Epithelial cell of proximal tubule (primary cell): ENCODE measurements at places on chromosomes 16 and 17. TPM values are rescaled to one million over a fixed set of nuclear protein-coding genes. Genes with fewer than 3 reads are reported as not detected.

Gene TP53TG3
- not detected in 2 replicates for total RNA-seq

DNA sequence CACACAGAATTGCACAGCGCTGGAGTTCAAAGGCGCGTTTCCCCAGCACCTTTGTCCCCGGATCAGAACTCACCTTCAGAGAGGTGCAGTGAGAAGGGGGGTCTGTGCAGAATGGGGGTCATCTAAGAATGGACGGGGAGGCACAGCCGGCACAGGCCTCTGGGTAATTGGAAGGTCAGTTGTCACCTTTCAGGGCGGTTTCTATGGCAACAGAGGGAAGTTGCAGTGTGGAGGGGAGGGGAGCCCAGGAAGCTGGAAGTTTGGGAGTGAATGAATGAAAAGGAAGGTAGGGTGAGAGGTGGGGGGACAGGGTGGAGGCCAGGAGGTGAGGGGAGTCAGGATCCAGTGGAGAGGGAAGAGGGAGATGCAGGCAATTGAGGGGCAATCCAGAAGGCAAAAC, 12.4 kb upstream of the KCNG4 start:
- no peak for DNase-seq

GRCh38 chr17:49482144-49482817, 12.8 kb upstream of the NGFR start:
- no peak for DNase-seq

Gene PYY
- total RNA-seq = not detected in 2 replicates

DNA sequence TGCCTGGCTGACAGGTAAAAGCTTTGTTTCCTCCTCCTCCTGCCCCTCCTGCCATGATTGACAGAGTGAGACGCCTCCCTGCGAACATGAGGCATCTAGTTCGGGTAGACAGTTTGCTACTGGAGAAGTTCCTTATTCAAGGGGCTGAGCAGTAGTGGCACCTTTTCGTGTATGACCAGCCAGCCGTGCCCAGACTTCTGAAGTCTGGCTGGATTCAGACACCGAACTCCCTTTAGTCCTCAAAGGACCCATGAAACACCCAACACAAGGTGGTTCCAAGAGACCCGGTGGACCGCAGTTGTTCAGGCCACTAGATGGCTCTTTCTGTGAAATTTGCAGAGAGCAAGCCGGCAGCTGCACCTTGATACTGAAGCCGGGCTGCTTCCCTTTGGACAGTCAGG, 192.8 kb downstream of the XYLT1 start:
- DNase-seq = no peak

Gene NRN1L
- 0.46 TPM in 1 of 2 replicates, not detected in the other for total RNA-seq

DNA sequence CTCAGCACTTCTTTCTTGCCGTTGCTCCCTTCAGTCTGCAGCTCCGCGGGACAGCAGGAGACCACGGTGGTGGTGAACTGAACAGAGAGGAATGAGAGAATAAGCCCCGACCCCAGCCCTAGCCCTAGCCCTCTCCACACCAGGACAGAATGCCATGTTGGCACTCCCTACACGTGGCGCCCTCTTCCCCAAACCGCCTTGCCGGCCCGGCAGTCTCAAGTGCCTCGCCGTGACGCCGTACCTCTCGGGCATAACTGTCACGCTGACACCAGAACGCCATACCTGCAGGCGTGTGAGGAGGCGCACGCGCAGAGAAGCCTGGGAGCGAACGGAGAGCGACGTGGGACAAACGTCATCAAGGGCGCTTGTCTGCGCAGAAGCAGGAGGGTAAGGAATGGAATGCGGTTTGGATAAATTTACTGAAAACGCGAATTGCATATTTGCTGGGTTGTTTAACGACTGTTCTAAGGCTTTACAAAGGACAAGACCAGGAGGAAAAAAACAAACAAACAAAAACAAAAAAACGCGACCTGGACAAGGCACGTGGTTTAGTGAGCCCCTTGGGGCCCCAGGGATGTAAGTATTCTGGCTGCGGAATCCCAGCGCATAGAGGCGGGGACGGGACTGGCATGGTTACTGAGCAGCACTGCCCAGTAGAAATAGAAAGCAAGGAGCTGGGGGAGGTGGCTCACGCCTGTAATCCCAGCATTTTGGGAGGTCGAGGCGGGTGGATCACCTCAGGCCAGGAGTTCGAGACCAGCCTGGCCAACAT, at the start of gene AARSD1:
Gene AARSD1, minus strand, starts transcription at position 294 of the 772 bp plus-strand sequence. Its CDS starts 14 bp downstream, at position 280.
- DNase-seq = peak; percentile 80

DNA sequence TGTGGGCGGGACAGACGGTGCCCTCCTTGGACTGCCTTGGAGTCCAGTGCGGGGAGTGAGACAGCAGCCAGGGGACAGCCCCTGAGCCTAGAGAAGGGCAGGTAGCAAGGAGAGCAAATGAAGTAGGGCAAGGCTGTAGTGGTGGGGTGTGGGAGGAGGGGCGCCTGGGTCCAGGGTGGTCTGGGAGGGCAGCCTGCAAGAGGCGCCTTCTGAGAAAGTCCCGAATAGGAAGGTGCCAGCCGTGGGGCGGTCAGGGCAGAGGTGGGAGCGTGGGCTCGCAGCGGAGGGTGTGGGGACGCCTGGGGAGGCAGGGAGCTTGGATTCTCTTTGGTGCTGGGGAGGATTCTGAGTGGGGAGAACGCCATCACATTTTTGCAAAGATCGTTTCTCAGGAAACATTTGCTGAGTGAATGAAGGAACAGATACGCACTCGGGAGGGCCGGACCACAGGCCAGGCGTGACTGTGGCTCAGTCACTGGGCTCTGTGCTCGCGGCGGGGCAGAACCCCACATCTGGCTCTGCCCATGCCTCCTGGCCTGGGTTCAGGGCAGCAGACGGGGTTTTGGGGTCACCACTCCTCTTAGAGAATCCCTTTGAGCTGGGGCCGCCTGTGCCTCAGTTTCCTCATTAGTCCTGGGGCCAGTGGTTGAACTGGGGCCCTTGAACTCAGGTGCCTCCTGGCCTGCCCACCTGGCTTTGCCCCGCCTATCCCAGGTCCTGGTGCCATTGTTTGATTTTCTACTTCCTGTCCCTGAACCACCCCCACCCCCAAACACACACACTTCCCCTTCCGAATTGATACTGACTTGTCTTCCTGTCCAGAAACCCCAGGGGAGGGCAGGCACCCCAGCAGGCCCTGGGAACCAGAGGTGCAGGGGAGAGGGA, 4.2 kb downstream of the SNN start:
- no peak for DNase-seq

Gene TBC1D3G
- total RNA-seq = not detected in 2 replicates

DNA sequence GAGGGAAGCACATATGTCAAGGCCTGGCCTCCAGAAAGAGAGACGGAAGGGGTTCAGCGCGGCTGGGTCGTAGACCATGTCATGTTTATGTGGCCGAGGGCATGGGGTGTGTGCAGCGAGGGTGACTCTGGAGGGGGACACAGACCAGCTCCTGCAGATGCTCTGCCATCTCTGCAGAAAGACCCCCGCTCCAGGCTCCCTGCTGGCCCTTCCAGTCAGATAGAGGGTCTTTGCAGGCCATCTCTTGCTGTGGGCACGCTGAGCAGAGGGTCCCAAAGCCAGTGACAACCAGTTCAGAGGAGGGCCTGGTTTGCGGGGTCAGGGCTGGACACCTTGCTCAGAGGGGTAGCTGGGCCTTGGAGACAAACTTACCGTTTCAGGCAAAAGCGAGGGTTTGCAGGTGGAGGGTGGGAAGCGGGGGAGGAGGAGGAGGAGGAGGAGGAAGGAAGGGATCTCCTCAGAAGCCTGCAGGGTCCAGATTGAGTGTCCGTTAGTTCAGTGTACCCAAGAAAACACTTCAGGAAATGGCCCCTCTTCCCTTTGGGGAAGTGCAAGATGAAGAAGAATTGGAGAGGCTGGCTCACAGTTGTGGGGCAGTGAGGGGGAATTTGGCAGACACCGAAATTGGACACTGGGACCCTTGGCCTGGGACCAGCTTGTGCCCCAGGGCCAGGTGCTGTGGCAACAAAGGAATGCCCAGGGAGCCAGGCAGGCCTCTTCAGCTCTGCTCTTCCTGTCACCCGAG, 102.8 kb downstream of the CMIP start:
- DNase-seq = no peak

Gene CDRT15
- total RNA-seq = not detected in 2 replicates

Gene RNF43
- total RNA-seq = 0.22 and 1.7 TPM in 2 replicates

DNA sequence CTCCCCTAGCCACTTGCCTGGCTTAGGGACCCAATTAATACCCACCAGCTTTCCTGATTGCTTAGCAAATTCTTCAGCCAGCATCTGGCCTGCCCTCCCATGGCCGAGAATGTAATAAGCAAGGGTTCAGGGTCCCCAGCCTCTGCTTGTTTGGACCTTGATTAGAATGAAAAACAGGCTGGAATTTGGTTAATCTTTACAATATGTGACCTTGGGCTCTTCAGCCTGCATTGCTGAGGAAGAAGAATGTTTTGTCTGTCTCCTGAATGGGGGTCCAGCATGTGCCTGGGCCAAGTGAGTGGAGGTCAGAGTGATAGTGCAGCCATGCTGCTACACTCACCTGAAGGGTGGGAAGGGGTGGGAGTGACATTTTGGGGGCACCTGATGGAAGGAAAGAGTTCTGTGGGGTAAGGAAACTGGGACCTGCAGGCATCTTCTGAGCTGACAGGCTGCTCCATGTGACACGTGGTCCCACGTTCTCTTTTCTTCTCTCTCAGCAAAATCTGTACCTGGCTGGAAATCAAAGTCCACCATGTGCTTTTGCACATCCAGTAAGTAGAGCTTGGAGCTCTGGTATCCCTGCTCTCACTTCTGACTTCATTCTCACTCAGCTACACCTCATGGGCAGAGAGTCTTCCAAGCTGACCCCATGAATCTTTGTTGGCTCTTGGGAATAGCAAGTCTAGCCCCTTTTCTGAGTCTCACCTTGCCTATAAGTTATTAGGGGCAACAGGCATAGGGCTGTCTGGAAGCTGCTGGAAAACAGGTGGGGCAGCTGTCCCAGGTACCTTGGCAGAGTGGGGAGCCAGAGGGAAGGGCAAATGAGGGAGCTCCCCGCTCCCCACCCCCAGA, 5.3 kb downstream of the TMEM106A start:
- no peak for DNase-seq

- no peak for DNase-seq
These were observed at the start of gene P2RX1 for GRCh38 chr17:3915995-3916696. TSS of gene P2RX1 (minus strand) at chr17:3916465. CDS start at chr17:3916225, 240 bp downstream.

DNA sequence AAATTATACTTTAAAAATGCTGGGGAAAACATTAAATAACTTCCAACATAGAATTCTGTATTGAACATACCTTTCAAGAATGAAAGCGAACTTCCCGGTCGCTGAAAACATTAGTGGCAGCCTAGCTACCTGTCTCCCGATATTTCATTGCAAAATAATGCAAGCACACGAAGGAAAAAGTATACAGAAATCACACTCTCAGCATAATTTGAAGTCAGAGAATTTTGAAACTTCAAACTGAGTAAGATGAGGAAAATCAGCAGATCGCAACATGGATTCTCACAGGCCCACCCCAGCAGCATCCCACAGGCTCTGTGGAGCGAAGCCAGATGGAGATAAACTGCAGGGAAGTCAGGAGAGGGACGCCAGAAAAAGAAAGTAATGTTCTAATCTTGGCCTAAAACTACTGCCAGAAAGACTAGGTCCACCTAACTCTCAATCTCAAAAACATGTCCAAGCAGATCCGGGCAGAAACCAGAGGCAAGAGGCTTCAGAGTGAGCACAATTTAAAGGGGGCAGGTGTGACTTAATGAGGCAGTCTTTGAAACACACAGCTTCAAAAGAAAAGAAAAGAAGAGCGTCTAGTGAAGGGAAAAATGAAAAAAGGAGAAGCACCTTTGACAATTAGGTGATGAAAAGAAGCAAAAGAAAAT, 4.8 kb upstream of the GOSR1 start:
- DNase-seq = no peak

Gene CCL8
- total RNA-seq = not detected in 2 replicates

Gene AATF
- 70.2 and 78.9 TPM in 2 replicates for total RNA-seq

GRCh38 chr17:35555691-35556090, 4.9 kb downstream of the SLFN14 start:
- no peak for DNase-seq

GRCh38 chr17:67388986-67389385, 11.9 kb downstream of the PITPNC1 start:
- DNase-seq = no peak

DNA sequence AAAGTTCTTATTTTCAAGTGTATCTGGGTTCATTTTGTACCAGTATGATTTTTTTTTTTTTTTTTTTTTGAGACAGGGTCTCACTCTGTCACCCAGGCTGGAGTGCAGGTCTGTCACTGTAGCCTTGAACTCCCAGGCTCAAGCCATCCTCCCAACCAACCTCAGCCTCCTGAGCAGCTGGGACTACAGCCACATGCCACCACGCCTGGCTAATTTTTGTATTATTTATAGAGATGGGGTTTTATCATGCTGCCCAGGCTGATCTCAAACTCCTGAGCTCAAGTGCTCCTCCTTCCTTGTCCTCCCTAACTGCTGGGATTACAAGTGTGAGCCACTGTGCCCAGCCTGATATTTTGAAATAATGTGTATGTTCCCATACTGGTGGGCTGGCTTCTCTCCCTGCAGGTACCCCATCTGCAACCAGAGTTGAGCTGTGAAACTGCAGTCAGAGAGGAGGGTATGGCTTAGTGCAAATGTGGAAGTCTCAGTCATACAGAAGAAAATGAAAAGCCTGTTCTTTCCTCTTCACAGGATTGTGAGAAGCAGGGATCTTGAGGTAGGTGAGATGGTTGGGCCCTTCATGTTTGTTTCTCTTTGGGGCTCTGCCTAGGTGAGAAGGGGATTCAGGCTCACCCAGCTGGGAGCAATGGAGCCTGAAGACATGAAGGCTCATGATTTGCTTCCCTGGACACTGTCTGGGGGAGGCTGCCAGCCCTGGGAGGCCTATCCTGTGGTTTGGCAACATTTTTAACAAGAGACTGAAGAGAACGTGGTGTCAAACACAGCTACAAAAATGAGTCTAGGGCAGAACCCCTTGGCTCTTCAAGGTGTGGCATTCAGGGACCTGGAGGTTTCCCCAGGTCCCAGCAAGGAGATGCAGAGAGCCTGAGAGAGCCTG, 41.3 kb upstream of the SIAH1 start:
- DNase-seq = no peak

- no peak for DNase-seq
These were observed at the start of gene DECR2 for GRCh38 chr16:401468-402348. TSS of gene DECR2 (plus strand) at chr16:401885. CDS start at chr16:401964, 79 bp downstream.

Gene RECQL5
- 20.0 and 25.7 TPM in 2 replicates for total RNA-seq

- DNase-seq = no peak
These were observed 13.8 kb downstream of the CHST6 start for GRCh38 chr16:75481475-75481874.

Gene SMPD3
- total RNA-seq = 0.07 TPM in 1 of 2 replicates, not detected in the other

Gene LITAFD
- not detected in 2 replicates for total RNA-seq

GRCh38 chr17:49191409-49191916, 18.9 kb downstream of the GNGT2 start:
- peak; percentile 20 for DNase-seq

Gene UBE2Z
- 71.0 and 78.9 TPM in 2 replicates for total RNA-seq

DNA sequence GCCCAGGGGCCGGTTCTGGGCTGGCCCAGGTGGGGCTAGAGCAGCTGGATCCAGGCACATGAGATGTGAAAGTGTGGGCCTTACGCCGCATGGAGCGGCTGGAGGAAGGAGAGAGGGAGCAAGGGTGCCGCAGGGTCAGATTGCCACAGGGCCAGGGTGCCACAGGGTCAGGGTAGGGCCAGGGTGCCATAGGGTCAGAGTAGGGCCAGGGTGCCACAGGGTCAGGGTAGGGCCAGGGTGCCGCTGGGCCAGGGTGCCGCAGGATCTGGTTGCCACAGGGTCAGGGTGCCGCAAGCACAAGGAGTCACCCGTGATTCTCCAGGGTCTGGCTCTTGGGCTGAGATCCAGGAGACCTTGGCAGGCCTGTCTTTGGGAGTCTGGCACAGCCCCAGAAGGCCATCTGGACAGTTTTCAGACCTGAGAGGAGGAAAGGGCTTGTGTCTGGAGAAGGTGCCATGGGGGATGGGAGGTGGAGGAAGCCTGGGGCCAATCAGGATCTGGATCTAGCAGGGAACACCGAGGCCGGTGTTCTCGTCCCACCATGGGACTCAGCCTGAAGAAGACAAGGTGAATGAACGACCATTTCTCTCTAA, 13.1 kb upstream of the LASP1NB start:
- DNase-seq = no peak

GRCh38 chr17:58284613-58285421, 4.1 kb upstream of the MPO start:
- no peak for DNase-seq
